CD4-positive, alpha-beta T cell treated with Interleukin-12 subunit alpha and Interleukin-12 subunit beta, for 1 hour (primary cell): ENCODE measurements at places on chromosomes 1 and 21.

DNA sequence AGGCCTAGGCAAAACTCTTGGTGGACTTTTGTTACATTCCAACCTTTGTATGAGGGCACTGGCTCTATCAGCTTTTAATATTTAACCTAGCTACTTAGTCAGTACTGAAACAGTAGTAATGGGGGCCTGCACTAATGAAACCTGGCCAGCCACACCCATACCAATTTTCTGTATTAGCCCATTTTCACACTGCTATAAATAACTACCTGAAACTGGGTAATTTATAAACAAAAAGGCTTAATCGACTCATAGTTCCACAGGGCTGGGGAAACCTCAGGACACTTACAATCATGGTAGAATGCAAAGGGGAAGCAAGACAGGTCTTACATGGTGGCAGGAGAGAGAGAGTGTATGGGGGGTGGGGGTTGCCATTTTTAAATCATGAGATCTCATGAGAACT, 245.7 kb upstream of the RGS18 start:
- no peak for DNase-seq

- peak; percentile 60 for DNase-seq
Measured at GRCh38 chr1:16235944-16236510, 956 bp downstream of the CPLANE2 start.

- DNase-seq: no peak
Measured at GRCh38 chr21:17416139-17416538, 96.7 kb upstream of the CXADR start.

DNA sequence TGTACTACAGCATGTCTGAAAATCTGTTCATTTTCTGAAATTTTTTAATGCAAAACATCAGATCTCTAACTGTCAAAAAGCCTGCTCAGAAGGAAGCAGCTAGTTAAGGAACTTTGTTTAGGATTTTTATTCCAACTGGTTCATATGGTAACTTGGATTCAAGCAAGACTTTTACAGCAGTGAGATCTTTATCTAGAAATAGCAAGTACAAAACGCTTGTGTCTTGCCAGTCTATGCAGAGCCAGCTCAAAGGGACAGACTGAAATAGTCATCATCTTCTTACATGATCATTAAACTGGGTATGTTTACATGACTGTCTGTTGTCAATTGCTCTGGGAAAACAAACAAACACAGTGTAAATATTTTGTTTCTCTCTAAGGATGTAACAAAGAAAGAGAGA, 37.6 kb downstream of the DDAH1 start:
- no peak for DNase-seq

- DNase-seq: no peak
Measured at GRCh38 chr1:202134645-202135172, 9.8 kb downstream of the ARL8A start.

GRCh38 chr1:59366346-59366745, 69.5 kb downstream of the FGGY start:
- DNase-seq: no peak
